ENCODE measurements at places on chromosomes 5 and 9.

DNA sequence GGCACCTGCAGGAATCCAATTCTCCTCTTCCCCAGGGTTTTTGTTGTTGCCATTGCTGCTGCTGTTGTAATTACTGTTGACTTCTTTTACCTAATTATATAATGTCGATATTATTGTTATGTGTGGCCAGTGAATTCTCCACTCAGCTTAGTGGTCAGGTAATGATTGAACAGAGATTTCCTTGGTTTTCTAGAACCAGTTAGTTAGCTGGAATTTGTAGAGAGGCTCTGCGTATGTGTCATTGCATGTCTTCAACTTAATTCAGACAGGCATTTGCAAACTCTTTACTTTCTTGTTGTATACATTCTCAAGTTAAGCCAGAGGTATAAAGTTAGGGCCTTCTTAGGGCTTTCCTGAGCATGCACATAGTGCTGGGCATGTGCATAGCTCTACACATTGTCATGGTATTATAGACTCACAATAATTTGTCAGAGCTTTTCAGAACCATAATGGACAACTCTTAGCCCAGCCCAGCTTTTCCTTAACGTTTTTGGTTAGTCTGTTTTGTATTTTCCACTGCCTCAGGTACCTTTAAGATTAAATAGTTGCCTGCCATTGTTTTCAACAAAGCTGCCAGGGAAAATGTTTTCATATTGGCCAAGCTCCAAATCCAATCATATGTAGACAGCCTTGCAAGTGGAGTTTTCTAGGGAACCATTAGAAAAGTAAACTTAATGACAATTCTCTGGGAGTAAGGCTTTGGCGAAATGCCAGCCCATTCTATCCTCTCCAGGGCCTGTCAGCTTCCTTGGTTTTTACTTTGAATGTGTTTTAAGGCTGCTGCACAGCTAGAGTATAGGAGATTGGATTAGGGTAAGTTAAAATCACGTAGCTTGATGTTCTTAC lies 68.1 kb downstream of the UBE2R2 start:
- no peak for DNase-seq

- DNase-seq: no peak
These were observed 34.4 kb upstream of the RANBP6 start for GRCh38 chr9:6049798-6050197.

DNA sequence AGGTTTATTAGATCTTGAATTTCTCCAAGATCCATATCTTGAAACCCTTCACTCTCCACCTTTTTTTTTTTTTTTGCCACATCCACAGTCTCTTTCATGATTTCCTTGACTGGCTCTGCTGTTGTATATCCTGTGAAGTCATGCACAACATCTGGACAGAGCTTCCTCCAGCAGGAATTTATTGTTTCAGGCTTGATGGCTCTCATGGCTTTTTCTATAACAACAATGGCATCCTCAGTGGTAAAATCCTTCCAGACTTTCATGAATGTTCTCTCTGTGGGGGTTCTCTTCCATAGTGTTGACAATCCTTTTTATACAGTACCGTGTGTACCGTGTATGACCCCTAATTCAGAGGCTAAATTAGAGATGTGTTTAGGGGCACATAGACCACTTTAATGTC lies 24.0 kb downstream of the RANBP17 start:
- DNase-seq: no peak

- DNase-seq: no peak
These were observed 529.1 kb upstream of the CLINT1 start for GRCh38 chr5:158388021-158388420.

GRCh38 chr9:91744114-91744513 lies 205.9 kb downstream of the ROR2 start:
- DNase-seq: no peak

- no peak for DNase-seq
These were observed 102.7 kb downstream of the DPYSL3 start for GRCh38 chr5:147407094-147407681.

DNA sequence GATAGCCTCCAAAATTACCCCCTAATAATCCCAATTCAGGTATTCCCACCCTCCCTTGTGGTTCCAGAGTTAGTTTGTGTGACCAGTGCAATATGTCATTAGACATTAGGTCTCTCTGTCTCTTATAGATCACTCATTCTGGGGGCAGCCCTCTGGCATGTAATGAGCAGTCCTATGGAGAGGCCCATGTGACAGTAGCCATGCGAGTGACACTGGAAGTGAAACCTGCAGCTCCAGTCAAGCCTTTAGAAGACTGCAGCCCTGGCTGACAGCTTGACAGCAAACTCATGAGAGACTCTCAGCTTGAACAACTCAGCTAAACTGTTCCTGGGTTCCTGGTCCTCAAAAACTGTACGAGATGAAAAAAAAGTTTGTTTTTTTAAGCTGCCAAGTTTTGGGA lies 54.0 kb upstream of the HSPB3 start:
- DNase-seq: no peak

- no peak for DNase-seq
These were observed 11.9 kb downstream of the ERBIN start for GRCh38 chr5:65938256-65938655.

GRCh38 chr9:88749420-88749819 lies 214.4 kb downstream of the NXNL2 start:
- no peak for DNase-seq

GRCh38 chr5:88899096-88899737 lies 16.2 kb upstream of the MEF2C start:
- no peak for DNase-seq

- DNase-seq: no peak
These were observed 961.6 kb upstream of the CDH18 start for GRCh38 chr5:20949636-20950035.
